ENCODE measurements at places on chromosomes 11 and 22.

DNA sequence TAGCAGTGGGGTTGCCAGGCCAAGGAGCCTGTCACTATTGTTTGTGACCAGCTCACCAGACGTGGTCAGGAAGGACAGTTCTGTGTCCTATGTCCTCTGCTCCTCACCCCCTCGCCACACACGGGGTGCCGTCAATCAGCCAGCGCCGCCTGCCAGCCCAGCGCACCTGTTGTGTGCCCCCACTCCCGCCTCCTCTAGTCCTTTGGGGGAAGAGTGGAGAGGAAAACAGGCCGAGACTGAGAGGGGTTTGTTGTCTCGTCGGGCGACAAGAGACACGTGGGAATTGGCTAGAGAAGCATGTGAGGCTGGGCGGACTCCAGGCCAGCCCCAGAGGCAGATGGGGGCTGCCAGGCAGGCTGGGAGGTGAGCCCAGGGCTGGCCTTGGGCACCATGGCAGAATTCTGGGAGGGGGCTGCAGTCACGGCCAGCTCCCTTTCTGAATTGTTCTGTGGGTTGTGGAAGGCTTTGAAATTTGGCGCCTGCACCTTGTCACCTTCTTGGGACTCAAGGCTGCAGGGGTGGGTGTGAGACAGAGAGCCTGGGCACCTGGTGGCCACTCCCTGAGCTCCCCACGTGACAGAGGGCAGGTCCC, 3.1 kb upstream of the KCNQ1OT1 start:
- DNase-seq: no peak

DNA sequence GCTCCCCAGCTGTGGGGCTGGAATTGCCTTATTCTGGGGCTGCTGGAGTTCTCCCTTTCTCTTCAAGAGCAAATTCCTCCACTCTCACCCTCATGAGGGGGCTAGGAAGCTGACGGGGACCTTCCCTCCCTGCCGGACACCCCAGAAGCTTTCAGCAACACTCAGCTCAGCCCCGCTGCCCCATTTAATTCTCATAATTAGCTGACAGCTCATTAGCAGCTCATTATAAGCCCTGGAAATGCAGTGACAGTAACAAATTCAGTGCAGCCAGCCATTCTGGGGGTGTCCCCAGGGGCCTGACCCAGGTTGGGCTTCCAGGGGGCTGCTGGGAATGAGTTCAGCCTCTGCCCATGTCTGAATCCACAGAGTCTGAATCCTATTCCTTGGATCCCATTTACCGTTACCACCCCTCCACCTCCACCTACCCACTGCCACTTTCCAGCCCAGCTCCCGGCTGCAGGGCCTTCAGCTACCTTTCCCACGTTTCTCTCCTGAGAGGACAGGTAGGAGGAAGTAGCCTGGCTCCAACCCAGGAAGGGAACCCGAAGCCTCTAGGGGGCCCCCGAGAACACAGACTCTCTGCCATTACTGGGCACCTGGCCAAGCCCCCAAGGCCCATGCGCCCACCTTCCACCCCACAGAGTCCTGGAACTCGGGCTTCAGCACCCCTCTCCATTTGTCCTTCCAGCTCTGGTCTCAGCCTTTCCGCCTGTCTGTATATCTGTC, 101.7 kb upstream of the LMO1 start:
- DNase-seq: no peak

- no peak for DNase-seq
These were observed 1.3 kb downstream of the MRPL23 start for GRCh38 chr11:1948389-1948788.

DNA sequence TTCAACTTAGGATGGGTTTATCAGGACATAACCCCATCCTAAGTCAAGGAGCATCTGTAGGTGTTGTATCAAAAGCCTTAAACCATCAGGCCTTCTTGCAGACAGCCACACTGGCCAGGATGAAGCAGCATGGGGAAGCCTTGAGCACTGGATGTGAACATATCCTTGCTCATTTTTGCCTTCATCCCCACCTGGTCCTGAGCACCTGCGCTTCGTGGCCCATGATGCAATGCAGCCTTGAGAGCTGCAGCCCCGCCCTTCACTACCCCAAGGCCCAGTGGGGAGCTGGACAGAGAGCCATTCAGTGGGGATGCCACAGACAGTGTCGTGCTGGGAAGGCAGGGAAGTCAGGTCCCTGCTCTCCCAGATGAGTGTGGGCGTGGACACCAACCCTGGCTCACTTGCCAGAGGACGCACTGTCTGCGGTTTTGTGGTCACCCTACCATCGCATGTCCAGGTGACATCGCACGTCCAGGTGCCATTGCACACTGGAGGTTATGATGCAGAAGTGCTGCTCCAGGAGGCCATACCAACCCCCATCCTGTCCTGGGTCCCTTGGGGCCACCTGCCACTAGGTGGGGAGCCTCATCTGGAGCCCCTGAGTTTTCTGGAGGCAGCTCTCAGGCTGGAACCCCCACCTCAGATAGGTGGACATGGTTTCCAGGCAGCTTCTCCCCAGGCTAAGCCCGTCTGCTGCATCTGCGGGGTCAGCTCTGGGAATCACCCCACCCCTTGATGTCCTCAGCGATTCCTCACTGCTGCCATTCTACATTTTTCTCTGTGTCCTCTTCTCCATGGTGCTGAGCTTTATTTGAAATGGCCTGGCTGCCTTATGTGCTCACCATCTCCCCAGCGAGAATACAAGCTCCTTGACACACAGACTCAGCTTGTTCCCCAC, 14.4 kb downstream of the GNAZ start:
- no peak for DNase-seq

- DNase-seq: peak; percentile 65
These were observed 108.3 kb upstream of the PARVA start for GRCh38 chr11:12269104-12269441.

DNA sequence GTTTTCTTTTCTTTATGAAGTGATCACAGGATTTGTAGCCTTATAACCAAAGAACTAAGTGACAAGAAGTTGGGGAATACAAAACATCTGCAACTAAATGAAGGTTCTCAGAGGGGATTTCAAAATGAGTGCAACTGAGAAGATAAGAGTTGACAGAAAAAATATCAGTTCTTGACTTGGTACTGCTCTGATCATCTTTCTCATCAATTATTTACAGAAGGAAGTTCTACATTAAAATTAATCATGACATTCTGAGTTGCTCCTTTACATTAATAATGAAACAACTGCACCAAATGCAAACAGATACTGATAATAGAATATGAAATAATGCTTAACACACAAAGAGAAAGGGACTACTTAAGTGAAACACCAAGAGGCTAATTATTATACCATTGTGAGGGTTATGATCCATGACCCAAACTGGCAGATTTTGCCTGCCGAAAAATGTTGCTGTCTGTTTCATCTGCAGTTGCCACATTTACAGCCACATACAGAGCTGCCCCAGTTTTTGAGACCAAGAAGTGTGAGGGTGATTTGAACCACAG, 561.9 kb upstream of the ANO5 start:
- DNase-seq: no peak

DNA sequence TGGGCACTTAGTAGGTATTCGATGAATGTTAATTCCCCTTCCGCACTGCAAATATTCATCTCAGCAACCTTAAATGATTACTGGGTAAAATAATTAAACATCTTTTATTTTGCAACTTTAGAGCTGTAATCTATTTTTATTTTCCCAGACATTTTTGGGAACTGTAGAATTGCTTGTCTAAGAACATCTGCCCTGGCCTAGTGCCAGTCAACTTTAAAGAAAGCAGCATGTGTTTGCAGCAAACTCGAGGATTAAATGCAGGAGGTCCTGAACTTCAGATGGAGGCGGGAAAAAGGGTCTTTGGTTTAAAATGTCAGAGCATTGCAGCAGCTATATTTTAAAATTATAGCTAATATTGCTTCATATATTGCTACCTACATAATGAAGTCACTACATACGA, 190.0 kb downstream of the PGR start:
- DNase-seq: no peak

DNA sequence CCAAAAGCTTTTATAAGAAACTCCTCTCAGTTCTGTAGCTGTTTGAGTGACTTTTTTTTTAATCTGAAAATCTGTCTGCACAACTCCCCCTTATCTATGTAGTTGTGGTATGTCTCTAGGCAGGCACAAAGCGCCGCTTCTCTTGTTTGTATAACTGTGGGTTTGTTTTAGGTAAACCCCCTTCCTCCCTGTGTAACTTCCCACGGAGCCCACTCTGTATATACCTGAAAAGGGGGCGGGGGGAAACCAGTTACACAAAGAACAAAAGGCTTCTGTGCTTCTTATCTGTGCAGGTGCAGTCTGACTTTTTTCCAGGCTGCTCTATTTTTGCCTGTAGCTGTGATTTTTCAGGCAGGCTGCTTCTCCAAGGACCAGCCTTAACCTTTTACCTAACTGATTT, 13.2 kb downstream of the OR10AG1 start:
- DNase-seq: no peak

DNA sequence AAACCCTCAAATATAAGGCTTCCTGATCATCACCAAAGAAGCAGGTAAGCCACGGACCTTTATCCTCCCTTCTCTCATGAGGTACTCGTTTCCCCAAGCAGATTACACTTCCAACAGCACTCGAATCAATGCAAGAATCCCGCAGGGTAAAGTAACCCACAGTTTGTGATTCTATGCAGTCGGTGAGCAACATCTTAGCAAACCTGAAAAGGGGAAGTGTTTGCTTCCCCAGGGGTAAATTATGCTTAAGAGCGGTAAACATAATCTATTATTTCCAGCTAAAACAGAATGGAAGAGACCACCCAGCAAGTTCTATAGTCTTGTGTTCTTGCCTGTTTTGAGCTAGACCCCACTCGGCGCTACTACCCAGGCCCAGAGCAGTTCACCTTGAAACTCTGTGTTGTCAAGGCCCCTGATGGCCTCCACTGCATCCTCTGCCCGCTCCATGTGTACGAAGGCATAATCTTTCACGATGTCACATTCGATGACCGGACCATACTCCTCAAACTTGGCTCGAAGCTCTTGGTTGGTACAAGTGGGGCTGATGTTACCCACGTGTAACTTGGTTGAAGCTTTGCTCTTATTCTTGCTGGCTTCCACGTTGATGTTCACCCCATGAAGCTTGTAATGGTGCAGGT, 1.3 kb downstream of the RBM4B start:
- DNase-seq: no peak

GRCh38 chr11:117836077-117836960, 11.8 kb upstream of the FXYD2 start:
- no peak for DNase-seq

DNA sequence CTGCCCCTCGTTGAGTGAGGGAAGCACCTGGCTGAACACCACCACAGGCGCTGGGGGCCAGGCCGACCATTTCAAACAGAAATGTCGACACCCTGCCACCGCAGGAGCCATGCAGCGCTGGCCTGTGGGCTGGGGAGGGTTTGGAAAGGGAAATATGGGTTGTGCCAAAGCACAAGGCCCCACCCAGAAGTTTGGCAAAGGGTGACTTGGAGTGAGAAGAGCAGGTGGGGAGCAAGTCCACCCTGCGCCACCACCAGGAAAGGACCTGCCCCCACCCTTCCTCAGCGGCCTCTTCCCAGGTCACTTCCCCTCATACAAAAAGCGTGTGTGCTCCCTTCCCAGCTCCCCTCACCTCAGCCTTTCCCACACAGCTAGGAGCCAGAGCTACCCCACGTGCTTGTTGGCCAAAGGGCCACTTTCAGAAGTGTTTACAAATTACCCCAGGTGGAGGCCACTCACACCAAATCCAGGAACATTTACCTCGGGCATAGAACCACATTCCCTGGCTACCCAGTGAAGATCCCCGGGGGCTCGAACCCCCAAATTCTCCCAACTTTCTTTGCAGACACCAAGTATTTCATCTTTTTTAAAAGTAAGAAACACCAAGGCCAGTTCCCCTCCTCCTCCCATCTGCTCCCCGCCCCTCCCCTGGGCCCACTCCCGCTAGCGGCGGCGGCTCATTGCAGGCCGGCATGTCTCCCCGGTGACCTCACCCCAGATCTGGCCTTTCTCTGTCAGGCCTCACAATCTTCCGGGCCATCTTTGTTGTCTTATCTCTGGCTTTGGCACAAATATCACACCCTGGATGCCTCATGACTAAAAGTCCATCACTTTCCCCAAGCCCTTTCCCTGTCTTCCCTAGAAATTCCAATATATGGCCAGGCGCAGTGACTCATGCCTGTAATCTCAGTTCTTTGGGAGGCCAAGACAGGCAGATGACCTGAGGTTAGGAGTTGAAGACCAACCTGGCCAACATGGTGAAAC, 20.5 kb upstream of the SCGB1A1 start:
- no peak for DNase-seq

DNA sequence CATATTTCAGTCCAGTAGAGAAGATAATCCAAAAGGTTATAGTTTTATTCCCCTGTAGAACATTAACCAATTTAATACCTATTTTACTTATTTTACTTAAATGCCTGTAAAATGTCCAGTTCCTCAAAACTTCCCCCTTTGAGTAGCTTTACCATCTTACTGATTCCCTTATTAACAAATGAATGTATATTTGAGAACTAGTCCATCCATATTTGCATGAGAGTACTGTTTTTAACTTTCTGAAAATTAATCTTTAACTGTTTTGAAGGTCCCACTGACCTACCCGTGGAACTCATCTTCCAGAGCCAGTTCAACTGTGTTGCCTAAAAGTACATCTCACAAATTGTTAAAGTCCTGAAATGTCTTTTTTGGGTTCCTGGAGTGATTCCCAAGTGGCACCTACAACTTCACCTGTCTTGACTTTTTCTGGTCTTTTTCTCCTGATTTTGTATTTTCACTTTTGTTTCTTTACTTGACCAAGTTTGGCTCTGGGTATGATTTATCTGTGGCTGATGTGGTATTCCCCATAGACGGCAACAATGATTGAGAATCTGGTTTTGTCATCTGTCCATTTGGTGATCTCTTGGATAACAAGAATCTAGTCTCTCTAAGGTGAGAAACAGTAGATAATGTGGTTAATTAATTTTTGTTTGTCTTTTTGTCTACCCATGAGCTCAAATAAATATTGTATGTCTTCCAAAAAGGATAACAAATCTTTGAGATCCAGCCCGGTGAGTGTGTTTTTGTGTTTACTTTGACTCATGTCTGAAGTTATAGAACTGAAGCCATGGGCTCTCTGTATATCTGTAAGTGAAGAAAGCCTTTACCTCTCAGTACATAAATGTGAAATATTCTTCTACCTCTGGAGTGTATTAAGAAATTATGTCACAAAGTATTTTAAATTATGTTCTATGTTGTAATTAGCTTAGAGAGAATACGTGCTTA, 174.2 kb downstream of the ETS1 start:
- no peak for DNase-seq

DNA sequence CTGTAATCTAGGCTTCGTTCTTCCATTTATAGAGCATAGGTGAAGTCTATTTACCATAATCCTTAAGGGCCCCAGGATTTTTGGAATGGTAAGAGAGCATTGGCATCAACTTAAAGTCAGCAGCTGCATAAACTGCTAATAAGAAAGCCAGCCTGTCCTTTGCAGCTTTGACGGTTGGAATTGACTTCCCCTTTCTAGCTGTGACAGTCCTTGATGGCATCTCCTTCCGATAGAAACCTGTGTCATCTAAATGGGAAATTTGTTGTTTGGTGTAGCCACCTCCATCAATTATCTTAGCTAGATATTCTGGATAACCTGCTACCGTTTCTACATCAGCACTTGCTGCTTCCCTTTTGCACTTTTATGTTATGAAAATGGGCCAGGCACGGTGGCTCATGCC, 58.0 kb upstream of the GLYATL1B start:
- no peak for DNase-seq

- DNase-seq: no peak
These were observed 938 bp downstream of the LAYN start for GRCh38 chr11:111541254-111542061.

- no peak for DNase-seq
These were observed 21.5 kb downstream of the FADS3 start for GRCh38 chr11:61869708-61870451.
